Right renal cortex interstitium (tissue), 3 donors: ENCODE measurements at places on chromosomes 3 and 15. TPM values are rescaled to one million over a fixed set of nuclear protein-coding genes. Genes with fewer than 3 reads are reported as not detected.

Gene LRTM1
- polyA plus RNA-seq = not detected

Gene RTP1
- not detected for polyA plus RNA-seq

DNA sequence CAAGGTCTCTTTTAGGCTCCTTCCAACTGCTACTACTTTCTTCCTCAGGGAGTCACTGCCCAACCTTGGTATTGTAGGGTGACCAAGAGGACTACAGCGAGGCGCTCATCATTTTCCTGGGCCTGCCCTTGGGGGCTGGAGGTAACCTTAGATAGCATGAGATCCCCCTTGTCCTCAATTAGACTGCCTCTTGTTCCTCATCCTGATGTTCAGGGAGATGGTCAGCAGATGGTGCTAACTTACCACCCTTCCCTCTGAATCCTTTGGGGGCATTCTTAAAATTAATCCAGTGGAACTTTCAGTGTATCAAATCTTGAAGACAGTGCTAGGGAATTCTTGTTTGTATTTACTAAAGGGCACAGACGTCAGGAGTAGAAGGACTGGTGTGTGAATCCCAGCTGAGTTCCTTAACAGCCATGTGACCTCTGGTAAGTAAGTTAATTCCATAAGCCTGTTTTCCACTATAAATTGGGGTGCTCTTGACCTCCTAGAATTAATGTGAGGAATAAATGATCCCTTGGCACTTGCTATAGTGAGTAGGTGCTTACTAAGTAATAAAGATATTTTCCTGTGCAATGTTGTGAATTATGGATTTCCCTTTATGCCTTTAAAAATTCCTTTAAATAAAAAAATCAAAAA lies 4.1 kb upstream of the CLPX start:
- no peak for DNase-seq

- no peak for DNase-seq
Measured at GRCh38 chr3:45092132-45093031, 53.8 kb downstream of the CDCP1 start.

- DNase-seq = no peak
Measured at GRCh38 chr3:46946416-46946815, 30.1 kb downstream of the CCDC12 start.

GRCh38 chr3:133153382-133153781 lies 115.2 kb downstream of the TMEM108 start:
- no peak for DNase-seq

DNA sequence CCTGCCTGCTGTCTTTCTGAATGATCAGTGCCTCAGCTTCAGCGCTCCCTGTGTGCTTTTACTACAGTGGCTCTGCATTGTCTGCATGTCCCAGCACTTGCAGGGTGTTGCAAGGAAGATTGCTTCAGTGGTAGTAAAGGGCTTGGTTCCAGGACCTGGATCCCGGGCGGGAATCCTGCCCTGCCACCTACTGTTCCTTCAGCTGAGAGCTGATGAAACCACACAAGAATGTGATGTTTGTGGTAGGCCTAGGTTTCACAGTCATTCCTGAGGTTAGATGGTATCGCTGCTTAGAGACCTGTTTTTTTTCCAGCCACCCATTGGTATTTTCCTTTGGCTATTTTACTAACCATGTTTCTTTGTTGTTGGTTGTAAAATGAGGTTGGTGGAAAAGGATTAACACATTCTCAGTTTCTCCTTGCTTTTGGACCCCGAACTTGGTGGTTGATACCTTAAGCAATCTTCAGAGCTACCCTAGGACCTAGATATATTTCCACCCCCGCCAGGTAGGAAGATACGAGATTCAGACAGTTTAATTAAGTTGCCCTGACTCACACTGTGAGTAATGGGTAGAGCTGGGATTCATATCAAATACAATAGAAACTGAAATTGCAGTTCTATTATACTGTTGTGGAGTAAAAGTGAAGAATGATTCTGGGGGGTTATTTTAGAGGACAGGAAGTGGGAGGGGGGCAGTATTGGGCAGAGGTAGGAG lies 11.4 kb downstream of the GPR87 start:
- DNase-seq = no peak

GRCh38 chr3:31075876-31076275 lies 181.4 kb upstream of the GADL1 start:
- no peak for DNase-seq

Gene GASK1A
- polyA plus RNA-seq = 3.1 TPM

Gene SNTN
- not detected for polyA plus RNA-seq

Gene GPR27
- polyA plus RNA-seq = 8.3 TPM

GRCh38 chr15:40714144-40714543 lies 19.2 kb downstream of the RAD51 start:
- no peak for DNase-seq

- DNase-seq = no peak
Measured at GRCh38 chr3:62632510-62633294, 242.5 kb downstream of the CADPS start.

DNA sequence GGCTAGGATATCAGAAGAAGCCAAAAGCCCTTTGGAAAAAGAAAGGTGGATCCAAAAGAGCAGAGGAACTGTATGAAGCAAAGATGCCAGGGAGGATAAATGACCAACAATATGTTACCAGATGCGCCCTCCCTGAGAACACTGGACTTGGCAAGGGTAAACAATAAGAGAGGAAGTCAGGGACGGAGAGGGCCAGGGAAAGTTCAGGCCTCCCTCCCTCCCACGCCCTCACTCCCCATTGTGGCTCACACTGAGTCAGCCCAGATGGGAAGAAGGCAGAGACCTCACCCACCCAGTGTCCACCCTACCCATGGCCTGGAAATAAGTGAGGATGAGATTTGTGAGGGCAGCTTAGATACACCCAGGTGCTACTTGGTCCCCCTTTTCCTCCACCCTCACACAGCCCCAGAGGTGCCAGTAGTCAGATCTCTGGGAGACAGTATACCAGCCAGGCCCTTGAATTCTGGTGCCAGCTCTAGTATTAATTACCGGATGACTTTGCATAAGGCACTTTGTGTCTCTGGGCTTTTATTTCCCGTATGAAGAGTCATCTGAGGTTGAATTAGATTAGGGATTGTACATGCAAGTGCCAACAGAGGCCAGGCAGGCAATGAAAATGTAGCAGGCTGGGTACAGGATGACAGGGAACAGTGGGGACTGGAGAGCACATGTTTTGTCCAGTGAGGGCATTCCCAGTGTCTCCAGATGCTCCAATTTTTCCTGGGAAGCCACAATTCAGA lies 35.1 kb upstream of the FRMD4B start:
- no peak for DNase-seq

- no peak for DNase-seq
Measured at GRCh38 chr3:105466072-105466471, 99.4 kb downstream of the ALCAM start.

Gene XCR1
- 0.26 TPM for polyA plus RNA-seq

DNA sequence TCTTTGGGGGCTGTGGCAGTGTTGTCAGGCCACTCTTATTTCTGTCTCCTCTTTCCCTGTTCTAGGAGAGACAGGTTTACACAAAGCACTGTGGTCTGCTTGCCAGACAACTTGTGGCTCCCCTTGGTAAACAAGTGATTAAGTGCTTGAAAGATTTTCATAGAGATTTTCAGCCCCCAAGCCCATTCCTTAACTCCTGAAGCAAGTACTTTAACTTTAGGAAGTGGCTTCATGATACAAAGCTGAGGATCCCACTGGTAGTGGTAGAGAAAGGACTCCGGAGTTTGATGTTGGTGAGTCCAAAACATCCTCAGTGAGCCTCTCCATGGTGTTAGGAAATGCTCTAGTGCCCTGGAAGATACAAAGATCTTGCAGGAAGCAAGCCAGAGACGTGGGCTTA lies 12.0 kb downstream of the ZBTB38 start:
- DNase-seq = no peak

DNA sequence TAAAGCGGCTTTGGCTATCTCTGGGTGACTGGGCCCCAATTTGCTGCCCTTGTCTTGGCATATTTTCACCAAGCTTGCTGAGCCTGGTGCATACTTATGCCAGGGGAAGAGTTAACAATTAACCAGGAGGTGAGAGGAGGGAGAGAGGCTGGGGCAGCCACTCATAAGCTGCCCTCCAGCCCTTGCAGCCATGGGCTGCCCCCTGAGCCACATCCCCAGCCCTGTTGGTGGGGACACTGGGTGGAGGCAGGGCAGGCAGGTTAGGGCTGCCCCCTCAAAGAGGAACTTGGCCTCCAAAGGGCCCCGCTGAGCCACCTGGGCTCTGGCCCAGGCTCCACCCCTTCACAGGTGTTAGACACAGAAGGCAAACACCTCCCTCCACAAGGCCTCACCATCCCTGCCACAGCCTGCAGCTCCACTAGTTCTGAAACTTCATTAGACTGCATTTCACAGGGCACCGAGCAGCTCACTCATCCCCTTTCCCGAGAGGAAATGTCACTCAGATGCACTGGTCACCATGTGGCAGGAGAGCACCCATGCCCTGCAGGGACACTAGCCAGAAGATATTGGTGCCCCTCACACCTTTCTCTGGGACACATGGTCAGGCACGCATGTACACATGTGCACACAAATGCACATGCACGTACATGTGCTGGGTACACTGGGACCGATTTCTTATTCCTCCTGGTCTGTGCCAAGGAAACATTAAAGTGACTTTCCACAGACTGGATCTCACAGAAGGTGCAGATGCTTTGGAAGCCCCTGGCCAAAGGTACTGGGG lies 20.2 kb downstream of the AMOTL2 start:
- DNase-seq = no peak

GRCh38 chr3:60070366-60070765 lies 1020.5 kb upstream of the CFAP20DC start:
- DNase-seq = no peak

GRCh38 chr3:53161820-53162671 lies 1.0 kb downstream of the PRKCD start:
- no peak for DNase-seq

DNA sequence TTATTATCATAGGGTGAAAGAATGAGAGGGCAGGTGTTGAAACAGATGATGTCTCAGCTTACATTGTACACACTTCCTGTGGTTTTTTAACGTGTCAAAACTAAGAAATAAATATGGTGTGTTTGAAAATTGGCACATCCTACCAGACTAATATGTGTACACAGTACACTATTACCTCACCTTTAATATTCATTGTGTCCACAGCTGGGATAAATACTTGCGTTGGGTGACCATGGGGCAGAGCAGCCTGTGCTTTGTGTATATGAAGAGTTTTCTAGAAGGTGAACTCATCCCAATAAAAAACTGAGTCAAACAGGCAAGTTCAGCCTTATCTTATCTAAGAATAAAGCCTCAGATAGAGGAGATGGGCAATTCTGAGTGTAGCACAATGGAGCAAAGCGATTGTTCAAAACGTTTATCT lies 17.3 kb downstream of the SUCNR1 start:
- DNase-seq = no peak

- no peak for DNase-seq
Measured at GRCh38 chr15:49927189-49927861, 191.7 kb downstream of the ATP8B4 start.

GRCh38 chr15:43900996-43901395 lies 74.2 kb downstream of the WDR76 start:
- no peak for DNase-seq
